Sigmoid colon (tissue), 7 donors: ENCODE measurements at places on chromosomes 11 and 22. TPM values are rescaled to one million over a fixed set of nuclear protein-coding genes. Genes with fewer than 3 reads are reported as not detected.

Gene HYOU1
- polyA plus RNA-seq = 22.0 TPM

Gene HORMAD2
- not detected for polyA plus RNA-seq

Gene SHANK2
- polyA plus RNA-seq = 4.4 TPM

Gene MED19
- polyA plus RNA-seq = 18.5 TPM

Gene MPEG1
- polyA plus RNA-seq = 32.4 TPM
